Stimulated activated CD4-positive, alpha-beta T cell treated with anti-CD3 and anti-CD28 coated beads, Interleukin-15, amount 100 ng/mL, for 48 hours (primary cell): ENCODE measurements at places on chromosomes 3 and 15.

DNA sequence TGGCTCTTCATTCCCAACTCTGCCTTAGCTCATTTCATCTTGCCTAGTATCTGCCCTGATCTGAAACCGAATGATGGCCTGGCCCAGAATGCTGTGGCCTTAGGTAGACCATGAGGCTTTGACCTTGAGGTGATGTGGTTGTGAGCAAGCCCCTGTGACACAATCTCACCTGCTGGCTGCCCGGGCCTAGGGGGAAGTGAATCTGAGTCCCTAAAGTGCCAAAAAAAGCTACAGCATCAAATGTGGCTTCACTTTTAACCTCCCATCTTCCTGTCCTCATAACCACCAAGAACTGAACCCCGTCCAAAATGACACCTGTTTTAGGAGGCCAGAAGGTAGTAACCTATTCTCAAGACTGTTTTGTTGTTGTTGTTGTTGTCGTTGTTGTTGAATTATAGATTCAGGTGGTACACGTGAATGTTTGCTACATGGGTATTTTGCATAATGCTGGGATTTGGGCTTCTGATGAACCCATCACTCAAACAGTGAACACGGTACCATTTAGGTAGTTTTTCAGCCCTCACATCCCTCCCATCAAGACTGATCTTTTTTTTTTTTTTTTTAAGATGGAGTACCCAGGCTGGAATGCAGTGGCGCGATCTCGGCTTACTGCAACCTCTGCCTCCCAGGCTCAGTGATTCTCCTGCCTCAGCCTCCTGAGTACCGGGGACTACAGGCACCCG lies 54.6 kb downstream of the MCCC1 start:
- no peak for DNase-seq

DNA sequence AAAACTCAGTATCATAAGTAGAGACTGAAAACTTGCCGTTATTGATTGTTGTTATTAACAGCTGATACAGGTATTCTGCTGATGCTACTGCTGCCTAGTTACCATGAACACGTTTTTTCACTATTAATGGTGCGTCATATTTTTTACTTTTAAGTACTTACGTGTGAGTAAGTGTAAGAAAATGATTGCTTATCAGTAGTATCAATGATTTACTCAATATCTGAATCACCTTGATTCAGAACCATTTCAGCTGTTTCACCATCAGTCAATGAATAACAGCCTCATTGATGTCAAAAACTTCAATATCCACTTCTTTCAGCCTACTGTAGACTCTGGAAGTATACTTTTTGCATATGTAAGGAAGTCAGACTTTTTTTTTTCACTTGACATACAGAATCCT lies 4.7 kb downstream of the CCR8 start:
- no peak for DNase-seq

GRCh38 chr3:177237206-177237605 lies 39.9 kb upstream of the TBL1XR1 start:
- DNase-seq: no peak

GRCh38 chr3:103499132-103499900 lies 1064.5 kb downstream of the ZPLD1 start:
- no peak for DNase-seq

- no peak for DNase-seq
Measured at GRCh38 chr3:125220727-125221429, 8.3 kb upstream of the SLC12A8 start.
